ENCODE measurements at places on chromosomes 1 and 21. TPM values are rescaled to one million over a fixed set of nuclear protein-coding genes. Genes with fewer than 3 reads are reported as not detected.

Gene GUCA2A
- total RNA-seq: not detected

GRCh38 chr1:30303387-30303786 is 420.0 kb downstream of the MATN1 start:
- DNase-seq: no peak

- no peak for DNase-seq
Measured at GRCh38 chr1:101154547-101154946, 82.3 kb upstream of the S1PR1 start.

Gene FGR
- total RNA-seq: not detected

- no peak for DNase-seq
Measured at GRCh38 chr1:11328444-11328843, 55.4 kb downstream of the UBIAD1 start.

- no peak for DNase-seq
Measured at GRCh38 chr1:83625646-83626045, 373.3 kb downstream of the TTLL7 start.

Gene CACNA1S
- not detected for total RNA-seq

GRCh38 chr1:25875154-25875855 is at the start of gene PAQR7:
TSS of gene PAQR7 (minus strand) at chr1:25875708. CDS start at chr1:25863839, 11,869 bp downstream.
- peak; percentile 79 for DNase-seq

Gene COA6
- 59.0 TPM for total RNA-seq

DNA sequence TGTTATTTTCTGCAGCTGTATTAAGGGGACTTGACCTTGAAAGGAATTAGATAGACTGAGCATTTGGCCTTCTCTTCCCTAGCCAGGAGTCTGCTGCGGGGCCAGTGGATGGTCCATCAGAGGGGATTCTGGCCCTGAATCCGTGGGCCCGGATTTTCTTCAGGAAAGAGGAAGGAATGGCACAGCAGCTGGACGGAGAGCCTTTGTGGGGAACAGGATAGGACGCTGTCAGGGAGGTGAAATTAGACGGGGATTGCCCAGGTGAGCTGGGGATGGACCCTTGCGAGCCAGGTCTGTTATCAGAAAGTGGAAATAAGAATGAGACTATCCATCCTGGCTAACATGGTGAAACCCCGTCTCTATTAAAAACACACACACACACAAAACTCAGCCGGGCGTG is 1.7 kb upstream of the C2CD2 start:
- DNase-seq: no peak

GRCh38 chr1:113190930-113191329 is 117.9 kb downstream of the LRIG2 start:
- no peak for DNase-seq

DNA sequence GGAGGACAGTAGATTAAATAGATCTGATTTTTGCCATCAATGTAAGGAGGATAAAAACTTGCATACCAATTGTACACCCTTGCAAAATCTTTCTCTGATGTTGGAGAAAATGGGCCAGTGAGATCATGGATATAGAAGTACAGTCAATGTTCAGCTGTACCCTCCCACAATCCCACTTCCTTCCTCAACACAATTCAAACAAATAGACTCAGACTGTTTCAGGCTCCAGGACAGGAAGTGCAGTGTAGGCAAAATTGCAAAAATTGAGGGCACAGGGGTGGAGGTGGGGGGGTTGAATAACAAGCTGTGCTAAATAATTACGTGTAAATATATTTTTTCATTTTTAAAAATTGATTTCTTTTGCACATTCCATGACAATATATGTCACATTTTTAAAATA is 3.9 kb upstream of the IFI44 start:
- no peak for DNase-seq

- no peak for DNase-seq
Measured at GRCh38 chr1:7426780-7427604, 344.1 kb upstream of the VAMP3 start.

DNA sequence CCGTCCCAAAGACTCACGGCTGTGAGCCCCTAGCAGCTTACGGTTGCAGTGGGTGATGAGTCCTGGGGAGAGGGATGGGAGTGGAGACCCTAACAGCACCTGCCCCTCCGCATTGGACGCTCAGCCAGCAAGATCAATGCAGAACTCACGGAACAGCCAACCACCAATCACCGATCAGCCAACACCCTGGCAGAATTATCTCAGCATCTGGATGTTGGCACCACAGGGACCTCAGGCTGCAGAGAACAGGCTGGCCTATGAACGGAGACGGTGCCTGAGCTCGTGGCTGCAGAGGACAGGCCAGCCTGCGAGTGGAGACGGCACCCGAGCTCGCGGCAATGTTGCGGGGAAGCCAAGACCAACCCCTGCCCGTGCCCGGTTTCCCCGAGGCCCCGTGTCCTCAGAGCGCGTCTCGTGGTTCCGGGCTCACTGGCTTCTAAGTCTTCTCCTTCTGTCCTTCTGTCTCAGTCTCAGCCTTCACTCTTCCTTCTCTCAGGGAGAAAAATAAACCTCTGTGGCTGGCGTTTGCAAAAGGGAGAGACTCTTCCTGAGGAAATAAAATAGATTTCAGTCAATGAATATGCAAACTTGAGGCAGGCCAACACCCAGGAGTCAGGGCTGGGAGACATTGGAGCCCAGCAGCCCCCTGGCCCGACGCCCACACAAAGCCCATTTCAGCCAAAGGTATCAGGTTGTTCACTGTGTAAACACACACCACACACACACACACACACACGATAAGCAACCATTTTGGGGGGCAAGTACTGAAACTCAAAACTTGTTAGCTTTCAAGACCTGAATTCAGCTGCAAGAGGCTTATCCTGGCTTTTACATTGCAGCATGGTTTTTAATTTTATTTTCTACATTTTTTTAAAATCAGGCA is 67.8 kb downstream of the SIK1 start:
- no peak for DNase-seq

Gene LCE2B
- total RNA-seq: not detected

DNA sequence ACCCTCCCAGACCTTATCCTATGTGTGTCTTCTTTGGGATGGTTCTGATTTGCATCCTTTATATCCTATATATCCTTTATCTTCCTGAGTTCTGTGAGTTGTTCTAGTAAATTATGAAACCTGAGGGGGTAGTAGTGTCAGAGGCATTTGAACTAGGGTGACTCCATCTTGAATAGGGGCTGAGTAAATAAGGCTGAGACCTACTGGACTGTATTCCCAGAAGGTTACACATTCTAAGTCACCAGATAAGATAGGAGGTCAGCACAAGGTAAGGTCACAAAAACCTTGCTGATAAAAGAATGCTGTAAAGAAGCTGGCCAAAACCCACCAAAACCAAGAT is 50.6 kb downstream of the SUSD4 start:
- no peak for DNase-seq

- no peak for DNase-seq
Measured at GRCh38 chr1:69836971-69837636, 269.4 kb downstream of the LRRC7 start.
